ENCODE measurements at places on chromosomes 16 and 17.

DNA sequence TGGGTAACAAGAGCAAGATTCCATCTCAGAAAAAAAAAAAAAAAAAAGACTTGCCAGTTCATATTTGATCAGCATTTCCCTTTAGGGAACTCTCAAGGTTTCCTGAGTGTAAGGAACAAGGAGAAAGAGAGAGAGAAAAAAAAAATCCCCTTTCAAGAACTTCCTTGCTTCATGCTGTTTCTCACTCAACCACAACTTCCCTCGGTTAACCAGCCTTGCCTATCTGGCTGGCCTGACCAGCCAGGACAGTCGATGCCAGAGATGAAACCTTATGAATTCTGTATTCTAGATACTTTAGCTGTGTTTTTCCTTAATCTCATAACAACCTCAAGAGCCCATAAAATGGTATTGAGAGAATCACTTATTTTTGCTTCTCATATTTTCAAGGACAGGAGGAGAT lies 2.6 kb upstream of the N4BP1 start:
- DNase-seq: no peak

GRCh38 chr16:67548265-67549126 lies 13.8 kb upstream of the CTCF start:
- no peak for DNase-seq

- DNase-seq: no peak
Measured at GRCh38 chr17:68867759-68868516, 87.3 kb downstream of the ABCA8 start.

DNA sequence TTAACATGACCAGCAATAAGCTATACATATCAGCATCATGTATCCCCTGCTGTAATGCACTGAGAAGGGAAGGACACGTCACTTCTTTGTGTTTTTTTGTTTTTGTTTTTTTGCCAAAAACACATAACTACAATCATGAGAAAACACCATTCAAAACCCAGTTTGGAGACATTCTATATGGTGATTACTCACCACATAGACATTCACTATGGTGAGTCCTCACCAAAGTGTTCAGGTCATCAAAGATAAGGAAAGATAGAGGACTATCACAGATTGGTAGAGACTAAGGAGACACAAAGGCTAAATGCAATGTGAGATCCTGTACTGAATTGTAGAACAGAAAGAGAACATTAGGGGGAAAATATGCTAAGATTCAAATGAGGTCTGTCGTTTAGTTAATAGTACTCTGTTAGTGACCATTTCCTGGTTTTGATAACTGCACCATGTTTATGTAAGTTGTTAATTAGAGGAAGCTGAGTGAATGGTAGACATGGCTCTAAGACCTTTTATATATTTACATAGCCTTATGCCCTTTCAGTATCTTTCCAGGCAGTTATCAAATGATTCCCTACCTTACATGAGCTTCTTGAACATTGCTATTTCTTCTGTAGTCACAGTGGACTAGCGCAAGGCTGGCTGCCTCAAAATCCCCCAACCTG lies 46.6 kb downstream of the PIK3R5 start:
- no peak for DNase-seq

GRCh38 chr17:82802075-82802780 lies 37.6 kb downstream of the ZNF750 start:
- no peak for DNase-seq

DNA sequence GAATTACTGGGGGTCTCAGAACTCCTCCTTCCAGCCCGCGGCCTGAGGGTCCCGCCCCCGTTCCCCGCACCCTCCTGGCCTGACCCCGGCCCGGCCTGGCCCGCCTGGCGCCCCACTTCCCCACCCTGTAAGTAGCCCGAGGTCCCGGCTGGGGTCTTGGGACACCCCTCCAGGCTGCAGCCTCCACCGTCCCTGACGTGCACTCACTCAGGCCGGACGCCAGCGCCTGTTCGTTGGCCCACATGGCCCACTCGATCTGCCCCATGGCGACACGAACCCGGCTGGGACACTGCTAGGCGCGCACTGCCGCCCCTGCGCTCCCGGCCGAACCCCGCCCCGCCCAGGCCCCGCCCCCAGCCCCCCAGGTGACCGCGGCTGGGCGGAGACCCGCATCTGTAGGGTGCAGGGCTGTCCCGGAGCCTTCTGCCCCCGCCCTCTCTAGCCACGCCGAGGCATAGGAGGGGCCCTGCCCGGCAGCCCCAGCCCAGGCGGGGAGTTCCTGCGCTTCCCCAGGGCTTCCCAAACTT lies at the start of gene CYBA:
TSS of gene CYBA (minus strand) at position 305 of the 527 bp plus-strand sequence. CDS start at position 265, 40 bp downstream.
- peak; percentile 58 for DNase-seq

- peak; percentile 63 for DNase-seq
Measured at GRCh38 chr16:85416228-85417109, 196.7 kb upstream of the GSE1 start.

- no peak for DNase-seq
Measured at GRCh38 chr17:32949181-32949580, 21.2 kb downstream of the TMEM98 start.

GRCh38 chr17:795721-796120 lies 13.6 kb downstream of the MRM3 start:
- DNase-seq: no peak

GRCh38 chr16:49833085-49833484 lies 22.8 kb downstream of the ZNF423 start:
- DNase-seq: no peak

DNA sequence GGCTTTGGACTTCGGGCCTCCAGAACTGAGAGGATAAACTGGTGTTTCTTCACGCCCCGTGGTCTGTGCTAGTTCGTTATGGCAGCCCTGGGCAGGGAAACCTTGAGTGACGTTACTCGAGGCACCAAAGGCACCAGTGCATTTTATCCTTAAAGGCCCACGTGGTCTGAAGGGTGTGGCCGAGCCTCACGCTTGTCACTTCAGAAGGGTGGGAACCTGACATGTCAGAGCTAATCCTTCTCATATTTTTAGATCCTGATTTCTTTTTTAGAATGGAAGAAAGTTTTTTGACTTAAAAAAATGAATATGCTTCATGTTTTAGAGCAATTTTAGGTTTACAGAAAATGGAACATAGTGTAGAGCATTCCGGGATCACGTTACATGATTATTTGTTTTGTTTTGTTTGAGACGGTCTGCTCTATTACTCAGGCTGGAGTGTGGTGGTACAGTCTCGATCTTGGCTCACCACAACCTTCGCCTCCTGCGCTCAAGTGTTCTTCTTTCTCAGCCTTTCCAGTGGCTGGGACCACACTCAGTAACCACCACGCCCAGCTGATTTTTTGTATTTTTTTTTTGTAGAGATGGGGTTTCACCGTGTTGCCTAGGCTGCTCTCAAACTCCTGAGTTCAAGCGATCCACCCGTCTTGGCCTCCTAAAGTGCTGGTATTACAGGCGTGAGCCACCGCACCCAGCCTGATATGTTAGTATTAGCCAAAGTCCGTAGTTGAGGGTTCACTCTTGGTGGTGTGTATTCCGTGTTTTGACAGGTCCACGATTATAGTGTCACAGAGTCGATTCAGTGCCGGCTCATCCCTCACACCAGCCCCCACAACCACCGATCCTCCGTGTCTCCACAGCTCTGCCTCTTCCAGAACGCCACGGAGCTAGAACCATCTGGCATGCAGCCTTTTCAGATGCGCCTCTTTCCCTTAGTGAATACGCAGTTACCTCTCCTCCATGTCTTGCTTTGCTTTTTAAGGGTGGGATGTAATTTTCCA lies 47.9 kb downstream of the RAB11FIP3 start:
- DNase-seq: no peak

- DNase-seq: no peak
Measured at GRCh38 chr17:31357091-31357490, 34.4 kb upstream of the RAB11FIP4 start.

DNA sequence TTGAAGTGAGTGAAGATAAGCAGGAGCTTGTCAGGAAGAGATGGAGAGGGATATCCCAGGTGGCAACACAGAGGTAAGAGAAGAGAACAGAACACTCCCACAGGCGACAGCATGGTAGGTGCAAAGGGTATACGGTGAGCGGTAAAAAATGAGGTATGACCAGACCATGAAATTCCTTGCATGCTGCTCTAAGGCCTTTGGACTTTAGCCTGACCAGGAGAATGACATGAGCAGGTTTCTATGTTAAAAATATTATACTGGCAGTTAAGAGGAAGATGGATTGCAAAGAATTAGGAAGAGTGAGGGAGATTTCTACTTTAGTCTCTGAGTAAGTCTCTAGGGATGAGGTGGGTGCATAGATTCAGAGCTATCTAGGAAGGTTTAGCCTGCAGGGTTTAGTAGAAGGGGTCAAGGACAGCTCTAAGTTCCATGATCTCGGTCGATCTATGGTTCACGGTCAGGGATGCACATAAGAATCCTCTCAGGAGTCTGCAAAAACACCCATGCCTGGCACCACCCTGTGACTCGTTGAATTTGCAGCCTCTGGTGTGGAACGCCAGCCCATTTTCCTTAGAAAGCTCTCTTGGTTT lies 65.7 kb downstream of the HLF start:
- DNase-seq: no peak

DNA sequence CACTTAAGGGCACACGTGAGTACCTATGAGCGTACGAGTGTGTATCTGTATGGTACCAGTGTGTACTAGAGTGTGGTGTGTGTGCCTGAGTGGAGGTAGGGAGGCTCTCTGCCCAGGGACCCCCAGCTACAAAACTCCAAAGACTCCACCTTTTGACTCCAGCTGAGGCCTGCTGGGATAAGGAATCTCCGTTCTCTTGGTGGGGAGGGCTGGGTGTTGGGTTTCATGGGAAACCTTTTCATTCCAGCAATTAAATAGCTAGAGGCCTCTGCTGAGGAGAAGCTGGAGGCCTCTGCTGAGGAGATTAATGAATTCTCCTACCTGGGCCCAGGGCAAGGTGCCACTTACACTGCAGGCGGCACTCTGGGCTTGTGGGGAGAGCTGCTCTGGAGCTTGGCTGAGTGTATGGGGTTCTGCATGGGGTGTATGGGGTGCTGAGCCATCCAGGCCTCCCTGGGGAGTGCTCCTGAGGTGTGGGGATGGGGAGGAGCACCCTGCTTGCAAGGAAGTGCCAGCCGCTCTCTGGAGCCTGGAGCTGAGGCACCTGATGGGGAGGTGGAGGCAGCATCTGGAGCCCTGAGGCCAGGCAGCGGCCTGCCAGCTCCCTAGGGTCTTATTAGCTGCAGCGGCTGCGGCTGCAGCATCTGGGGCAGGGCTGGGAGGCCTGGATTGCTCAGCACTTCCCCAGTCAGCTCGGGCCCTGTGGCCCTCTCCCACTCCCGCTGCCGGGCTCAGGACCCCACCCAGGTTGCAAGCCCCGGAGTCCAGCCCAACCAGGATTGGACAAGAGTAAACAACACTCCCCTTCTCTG lies 4.6 kb downstream of the ANKRD13B start:
- no peak for DNase-seq

DNA sequence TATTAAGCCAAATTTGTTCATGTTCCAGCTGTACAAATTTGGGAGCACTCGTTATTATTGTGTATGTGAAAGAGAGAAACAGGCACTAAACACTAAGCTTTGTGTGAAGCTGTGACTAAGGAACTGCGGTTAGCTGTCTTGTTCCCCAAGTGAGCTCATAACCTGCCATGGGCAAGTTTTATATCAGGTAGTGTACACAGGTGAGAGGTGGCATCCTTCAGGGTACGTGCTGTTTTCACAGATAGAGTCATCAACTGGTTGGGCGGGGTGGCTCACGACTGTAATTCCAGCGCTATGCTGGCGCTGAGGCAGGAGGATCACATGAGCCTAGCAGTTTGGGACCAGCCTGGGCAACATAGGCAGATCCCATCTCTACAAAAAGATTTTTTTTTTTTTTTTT lies 2.8 kb downstream of the DNAJA3 start:
- DNase-seq: no peak

DNA sequence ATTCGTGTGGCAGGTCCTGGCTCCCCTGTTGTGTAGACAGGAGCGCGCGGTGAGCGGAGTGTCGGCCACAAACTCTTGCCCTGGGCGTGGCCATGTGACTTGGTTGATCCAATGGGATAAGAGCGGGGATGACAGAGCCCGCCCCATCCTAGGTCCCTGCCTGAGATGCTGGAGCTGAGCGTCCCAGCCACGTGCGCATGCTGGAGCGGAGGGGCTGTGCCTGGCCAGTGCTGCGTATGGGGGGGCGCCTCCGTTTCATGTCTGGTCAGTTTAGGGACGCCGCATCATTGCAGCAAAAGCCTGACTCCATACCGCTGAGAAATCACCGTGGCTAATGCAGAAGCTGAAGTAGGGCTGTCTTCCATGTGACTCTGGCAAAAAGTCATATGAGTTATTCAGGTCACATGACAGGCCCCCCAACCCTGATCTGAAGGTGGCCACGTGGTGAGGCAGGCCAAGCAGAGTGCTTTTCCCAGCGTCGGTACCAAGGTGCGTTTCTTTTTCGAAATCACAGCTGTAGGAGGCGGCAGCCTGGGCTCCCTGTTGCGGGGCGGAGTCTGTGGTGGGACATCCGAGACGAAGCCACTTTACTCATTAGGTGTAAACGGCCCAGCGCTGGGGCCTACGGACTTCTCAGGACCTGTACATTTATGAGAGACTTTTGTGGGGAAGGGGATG lies 22.5 kb downstream of the HSBP1 start:
- DNase-seq: no peak

GRCh38 chr17:65820306-65820705 lies 258.9 kb upstream of the AXIN2 start:
- DNase-seq: no peak

GRCh38 chr17:63434951-63435571 lies 11.0 kb downstream of the CYB561 start:
- no peak for DNase-seq

DNA sequence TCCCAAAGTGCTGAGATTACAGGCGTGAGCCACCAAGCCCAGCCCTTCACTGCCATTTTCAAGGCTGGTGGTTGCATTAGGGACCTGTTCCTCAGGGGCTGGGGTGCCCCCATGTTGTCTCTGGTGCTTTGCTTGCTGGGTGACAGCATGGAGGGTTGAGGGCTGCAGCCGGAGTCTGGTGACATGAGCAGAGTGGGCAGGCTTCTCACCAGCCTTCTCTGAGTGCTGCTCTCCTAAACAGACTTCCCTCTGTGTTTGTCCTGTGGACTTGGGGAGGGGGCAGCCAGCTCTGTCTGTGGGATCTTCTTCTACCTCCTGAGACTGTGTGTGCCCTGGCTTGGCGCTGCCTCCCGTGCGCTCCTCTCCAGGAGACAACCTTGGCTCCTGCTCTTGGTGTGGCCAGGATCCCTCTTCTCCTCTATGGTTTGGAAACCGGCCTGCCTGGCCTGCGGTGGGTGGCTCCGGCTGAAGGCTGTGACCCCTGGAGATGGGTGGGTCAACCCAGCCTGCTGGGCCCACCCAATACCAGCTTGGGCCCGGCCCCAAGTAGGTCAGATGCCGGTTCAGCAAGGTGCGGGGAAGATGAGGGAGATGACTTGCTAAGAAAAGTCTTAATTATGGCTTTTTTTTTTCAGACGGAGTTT lies 72.1 kb downstream of the PDPK1 start:
- DNase-seq: no peak

DNA sequence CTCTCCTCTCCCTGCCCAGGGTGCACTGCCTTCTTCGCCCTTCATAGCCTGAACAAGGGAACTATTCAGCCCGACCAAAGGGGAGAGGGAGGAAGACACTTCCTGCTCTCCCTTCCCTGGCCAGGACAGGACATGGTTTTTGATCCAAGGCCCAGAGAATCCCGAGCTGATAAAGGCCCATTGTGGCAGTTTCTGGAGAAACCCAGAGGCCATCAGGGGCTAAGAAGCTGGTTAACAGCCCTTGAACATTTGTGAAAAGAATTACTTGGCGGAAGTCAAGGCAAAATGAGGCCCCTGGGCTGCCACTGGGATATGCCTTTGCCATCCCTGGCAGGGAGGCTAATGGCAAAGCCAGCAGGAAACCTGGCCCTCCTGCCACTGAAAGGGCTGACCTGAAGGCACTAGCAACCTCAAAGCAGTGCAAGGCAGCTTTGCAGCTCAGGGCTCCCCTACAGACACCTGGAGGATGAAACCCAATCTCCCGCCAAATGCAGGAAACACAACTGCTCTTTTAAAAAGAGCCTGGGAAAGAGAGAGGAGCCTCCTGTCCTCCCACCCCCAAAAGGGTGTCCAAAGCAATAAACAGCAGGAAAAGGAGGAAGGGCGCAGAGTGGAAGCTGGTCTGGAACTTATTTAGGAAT lies 12.6 kb downstream of the PHB1 start:
- DNase-seq: no peak
